ENCODE measurements at places on chromosomes 11 and 22.

DNA sequence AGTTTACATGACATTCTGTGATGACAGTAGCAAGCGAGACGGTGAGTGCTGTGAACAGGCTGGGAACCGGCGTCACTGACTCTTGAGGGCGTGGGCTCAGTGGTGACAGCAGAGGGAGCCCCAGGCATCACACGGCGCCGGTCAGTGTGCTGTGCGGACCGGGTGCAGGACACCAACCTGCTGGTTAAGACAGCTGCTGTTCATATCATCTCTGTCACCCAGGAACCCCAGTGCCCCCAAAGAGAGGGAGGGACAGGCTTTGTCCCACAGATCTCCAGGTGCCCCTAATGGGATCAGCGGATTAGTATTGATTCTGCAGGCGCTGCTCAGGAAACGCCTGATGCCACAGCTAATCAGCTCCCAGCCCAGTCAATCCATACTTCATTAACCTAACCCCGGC is 18.4 kb downstream of the B3GAT1 start:
- no peak for DNase-seq

GRCh38 chr11:85170184-85170583 is 457.0 kb downstream of the DLG2 start:
- peak; percentile 56 for DNase-seq

DNA sequence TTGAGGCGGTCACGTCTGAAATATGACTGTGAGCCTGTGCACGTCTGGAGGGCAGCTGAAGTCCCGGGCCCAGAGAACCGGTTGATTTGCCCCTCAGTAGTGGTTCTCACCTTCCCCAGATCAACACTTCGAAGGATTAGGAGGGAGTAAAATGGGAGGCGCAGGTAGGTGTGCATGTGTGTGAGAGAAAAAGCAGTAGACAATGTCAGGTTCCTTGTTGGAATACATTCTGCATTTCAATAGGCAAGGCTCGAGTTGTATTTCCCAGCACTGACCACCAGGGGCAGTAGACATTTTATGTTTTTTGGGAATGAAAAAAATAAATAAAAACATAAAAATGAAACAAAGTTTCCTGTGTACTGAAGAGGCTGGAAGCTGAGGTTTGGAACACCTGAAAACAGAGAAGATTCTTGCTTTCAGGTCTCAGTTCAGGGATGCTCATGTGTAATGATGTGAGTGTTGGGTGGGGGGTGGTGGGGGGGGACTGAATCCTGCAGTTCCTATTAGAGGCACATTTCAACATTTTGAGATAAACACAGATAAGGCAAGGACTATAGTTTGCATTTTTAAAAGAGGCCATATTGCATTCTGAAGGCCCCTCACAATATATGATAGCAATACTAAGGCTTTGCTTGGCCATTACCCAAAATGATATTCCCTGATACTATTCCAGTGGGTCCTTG is 333.9 kb downstream of the CADM1 start:
- DNase-seq, result peak; percentile 32

DNA sequence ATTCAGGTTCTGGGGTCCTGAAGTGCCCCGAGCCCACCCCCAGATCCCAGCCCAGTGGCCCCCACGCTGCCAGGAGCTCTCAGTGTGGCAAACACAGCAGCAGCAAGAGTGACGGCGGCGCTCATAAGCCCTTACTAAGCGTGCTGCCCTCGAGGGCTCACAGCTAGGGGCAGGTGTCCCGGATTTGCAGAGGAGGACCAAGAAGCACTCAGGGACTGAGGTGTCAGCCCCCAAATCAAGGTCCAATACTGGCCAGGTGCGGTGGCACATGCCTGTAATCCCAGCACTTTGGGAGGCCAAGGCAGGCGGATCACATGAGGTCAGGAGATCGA is 25.4 kb downstream of the CELSR1 start:
- DNase-seq, result no peak

DNA sequence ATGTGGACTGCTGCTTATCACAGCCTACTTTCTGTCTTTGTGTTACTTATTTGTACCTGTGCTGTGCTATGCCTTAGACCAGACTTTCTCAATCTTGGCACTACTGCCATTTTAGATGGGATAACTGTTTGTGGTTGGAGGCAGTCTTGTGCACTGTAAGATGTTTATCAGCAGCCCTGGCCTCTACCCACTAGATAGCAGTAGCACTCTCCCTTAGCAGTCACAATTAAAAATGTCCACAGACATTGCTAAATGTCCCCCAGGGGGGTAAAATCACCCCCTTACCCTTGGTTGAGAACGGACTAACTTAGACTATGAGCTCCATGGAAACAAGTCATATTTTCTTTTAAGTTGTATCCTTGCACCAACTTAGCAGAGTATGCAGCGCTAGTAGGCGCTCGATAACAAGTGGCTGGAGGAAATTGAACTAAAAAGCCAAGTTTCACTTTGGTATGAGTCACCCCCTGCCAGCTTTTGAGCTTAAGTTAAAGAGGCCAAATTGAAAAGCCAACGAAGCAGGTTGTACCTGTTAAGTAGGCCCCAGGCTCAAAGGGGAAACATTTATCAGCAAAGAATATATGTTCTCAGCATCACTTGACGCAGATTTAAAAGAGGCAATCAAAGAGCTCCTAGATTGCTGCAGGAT is 304.8 kb upstream of the SORL1-AS1 start:
- no peak for DNase-seq

- DNase-seq, result no peak
Observed at GRCh38 chr11:61935861-61936260, 14.3 kb upstream of the BEST1 start.

GRCh38 chr11:19474211-19474610 is 233.5 kb upstream of the E2F8 start:
- no peak for DNase-seq

DNA sequence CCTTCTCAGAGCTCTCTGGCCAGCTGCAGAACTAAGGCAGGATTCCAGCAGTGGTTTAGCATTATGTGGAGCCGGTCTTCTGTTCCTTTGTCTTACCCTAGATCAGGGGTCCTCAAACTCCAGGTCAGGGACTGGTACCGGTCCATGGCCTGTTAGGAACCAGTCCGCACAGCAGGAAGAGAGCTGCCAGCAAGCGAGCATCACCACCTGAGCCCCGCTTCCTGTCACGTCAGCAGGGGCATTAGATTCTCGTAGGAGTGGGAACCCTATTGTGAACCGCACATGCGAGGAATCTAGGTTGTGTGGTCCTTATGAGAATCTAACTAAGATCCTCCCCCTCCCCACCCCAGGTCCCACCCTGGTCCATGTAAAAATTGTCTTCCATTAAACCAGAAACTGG is 1.6 kb downstream of the OR10G7 start:
- DNase-seq, result no peak

GRCh38 chr11:1515082-1516060 is 28.8 kb upstream of the MOB2 start:
- DNase-seq, result peak; percentile 48

GRCh38 chr11:7080900-7081299 is 7.9 kb upstream of the RBMXL2 start:
- no peak for DNase-seq

- DNase-seq, result no peak
Observed at GRCh38 chr22:48098243-48098920, 1335.9 kb downstream of the TBC1D22A start.

- DNase-seq, result no peak
Observed at GRCh38 chr11:118128310-118128709, 24.3 kb downstream of the SCN4B start.

DNA sequence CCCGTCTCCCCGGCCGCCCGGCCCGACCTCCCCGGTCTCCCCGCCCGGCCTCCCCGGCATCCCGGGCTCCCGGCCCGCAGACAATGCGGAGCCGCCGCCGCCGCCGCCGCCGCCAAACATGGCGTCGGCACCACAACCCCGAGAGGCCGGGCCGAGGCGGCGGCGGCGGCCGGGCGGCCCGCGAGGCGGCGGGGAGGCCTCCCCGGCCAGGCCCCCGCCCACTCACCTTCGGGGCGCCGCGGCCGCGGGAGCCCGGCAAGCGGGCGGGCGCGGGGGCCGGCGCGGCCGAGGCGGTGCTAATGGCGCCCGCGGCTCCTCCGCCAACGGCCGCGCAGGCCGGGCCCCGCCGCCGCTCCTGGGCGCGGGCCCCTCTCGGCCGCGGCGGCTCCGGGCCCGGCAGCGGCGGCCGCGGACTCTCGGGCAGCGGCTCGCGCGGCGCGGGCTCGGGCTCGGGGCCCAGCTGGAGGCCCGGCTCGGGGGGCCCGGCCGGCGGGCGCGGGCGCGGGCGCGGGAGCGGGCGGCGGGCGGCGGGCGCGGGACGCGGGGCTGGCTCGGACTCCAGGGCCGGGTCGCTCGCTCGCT is 311 bp downstream of the BRD1 start:
- DNase-seq, result peak; percentile 36

DNA sequence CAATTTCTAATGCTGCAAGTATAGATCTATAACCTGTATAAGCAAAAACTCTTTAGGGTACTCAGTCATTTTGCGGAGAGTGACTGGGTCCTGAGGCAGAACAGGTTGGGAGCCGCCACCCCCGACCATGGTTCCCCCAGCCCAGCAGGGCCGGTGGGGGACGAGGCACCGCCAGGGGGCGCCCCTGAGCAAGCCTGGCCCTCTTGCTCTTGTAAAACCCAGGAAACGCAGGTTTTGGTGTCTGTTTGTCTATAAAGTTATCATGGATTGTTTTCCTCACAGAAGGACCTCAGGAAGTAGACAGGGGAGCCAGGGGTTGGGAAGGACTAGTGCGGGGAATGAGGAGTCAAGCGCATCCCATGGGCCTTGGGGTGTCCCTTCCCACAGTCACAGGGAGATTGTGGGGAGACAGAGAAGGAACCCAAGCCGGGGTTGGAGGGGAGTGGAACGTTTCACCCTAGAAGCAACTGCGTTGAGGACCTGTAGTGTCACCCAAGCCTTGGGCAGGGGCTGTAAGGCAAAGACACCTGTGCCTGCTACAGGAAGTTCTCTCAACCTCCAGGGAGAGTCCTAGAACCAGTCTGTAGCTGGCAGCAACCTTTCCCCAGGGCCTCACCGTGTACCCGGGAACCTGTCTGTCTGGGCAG is 26.4 kb downstream of the KCTD17 start:
- peak; percentile 29 for DNase-seq

DNA sequence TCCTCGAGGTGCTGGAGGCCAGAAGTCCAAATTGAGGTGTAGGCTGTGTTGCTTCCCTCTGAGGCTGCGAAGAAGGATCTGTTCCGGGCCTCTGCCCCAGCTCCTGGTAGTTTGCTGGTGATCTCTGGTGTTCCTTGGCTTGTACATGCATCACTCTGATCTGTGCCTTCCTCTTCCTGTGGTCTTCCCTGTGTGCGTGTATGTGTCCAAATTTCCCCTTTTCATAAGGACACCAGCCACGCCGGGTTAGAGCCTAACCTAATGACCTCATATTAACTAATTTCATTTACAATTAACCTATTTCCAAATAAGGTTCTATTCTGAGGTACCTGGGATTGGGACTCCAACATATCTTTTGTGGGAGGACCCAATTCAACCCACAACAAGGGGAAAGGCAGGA is 21.5 kb downstream of the RIBC2 start:
- DNase-seq, result no peak

GRCh38 chr11:72760539-72761405 is 8.6 kb upstream of the ARAP1 start:
- peak; percentile 72 for DNase-seq

- peak; percentile 33 for DNase-seq
Observed at GRCh38 chr22:23533328-23533762, 46.7 kb downstream of the IGLL1 start.

DNA sequence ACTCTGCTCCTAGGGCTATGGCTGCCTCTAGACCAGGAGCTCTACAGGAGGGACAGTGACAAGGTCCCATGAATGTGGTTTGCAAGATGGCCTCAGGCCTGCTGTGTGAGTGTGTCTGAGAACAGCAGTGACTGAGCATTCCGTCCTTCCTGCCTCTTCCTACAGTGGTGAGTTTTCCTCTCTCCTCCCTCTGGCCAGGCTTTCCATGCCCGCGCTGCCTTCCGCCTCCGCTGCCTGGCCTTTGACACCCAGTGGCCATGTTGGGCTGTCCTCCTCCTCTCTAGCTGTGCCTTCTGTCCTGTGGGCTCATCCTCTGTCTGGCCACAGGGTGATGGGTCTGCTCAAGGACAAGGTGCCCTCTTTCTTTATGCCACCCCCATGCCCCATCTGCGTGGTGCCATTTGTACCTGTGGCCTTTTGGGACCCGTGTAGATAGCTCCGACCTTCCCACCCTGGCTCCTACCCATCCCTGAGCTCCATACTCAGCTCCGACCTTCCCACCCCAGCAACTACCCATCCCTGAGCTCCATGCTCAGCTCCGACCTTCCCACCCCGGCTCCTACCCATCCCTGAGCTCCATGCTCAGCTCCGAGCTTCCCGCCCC is 970.4 kb downstream of the BRD1 start:
- no peak for DNase-seq

All from fibroblast of skin of right biceps (primary cell).